CD4-positive, alpha-beta T cell treated with Interleukin-1 beta for 1 hour (primary cell): ENCODE measurements at places on chromosomes 3 and 15.

DNA sequence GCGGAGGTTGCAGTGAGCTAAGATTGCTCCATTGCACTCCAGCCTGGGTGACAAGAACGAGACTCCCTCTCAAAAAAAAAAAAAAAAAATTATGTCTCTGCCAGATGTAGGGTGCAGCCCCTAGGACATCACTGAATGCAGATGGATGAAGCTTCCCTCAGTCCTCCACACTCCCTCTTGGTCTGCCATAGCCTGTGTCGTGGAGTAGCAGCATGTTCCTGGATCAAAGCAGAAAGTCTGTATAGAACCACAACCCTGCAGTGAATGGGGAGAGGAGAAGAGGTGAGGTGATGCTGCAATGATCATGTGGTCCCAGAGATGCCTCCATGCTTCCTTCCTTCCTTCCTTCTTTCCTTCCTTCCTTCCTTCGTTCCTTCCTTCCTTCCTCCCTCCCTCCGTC is 15.3 kb upstream of the LAMB2 start:
- DNase-seq: no peak

- DNase-seq: no peak
Measured at GRCh38 chr3:110562621-110563020, 509.0 kb upstream of the NECTIN3 start.

GRCh38 chr3:2938711-2939110 is 171.5 kb downstream of the IL5RA start:
- DNase-seq: no peak

DNA sequence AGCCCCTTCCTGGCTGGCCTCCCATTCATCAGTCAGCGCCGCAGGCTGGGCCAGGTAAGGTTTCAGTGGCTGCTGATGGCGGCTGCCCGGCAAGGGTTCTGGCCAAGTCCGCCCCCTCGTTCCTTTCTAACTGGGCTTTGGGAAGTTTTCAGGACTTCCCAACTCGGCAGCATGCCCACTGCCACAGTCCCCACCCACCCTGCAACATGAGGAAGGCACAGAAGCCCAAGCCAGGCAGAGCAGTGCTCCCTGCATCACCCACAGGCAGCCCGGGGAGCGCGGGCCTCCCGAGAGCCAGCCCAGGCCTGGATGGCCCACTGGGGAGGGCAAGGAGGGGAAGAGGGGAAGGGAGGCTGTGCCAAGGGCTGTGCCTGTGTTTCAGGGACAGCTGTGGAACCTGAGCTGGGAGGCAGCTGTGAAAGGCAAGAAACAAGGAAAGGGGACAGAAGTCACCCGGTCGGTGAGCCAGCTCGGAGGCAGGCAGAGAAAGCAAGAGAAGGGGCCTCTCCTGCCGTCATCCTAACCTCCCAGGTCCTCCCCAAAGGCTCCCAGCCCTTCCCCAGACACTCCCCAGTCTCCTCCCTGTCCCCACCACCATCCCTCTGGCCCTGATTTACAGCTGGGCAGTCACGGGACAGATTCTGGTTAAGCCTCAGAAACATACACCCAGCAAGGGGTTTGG is 73.9 kb downstream of the CPN2 start:
- DNase-seq: no peak

GRCh38 chr3:99875929-99876841 is 58.5 kb downstream of the CMSS1 start:
- peak; percentile 67 for DNase-seq

GRCh38 chr3:170760174-170760526 is 109.8 kb downstream of the RPL22L1 start:
- no peak for DNase-seq

DNA sequence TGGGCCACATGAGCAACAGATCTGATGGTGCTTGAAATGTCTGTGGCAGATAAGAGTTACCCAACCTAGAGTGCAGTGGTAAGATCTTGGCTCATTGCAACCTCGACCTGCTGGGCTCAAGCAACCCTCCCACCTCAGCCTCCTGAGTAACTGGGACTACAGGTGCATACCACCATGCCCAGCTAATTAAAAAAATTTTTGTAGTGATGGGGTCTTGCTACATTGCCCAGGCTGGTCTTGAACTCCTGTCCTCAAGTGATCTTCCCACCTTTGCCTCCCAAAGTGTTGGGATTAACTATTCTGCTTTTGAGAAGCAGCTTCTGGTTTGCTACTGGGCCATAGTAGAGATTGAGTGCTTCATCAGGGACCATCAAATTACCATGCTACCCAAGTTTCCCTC is 2.9 kb upstream of the TARS3 start:
- DNase-seq: no peak

GRCh38 chr3:8730656-8731055 is 2.9 kb upstream of the CAV3 start:
- DNase-seq: no peak

- DNase-seq: no peak
Measured at GRCh38 chr15:66564136-66565041, 1.4 kb downstream of the LCTL start.

GRCh38 chr3:193981504-193981903 is 154.4 kb upstream of the HES1 start:
- no peak for DNase-seq

GRCh38 chr15:33808720-33809457 is 159.4 kb upstream of the CHRM5 start:
- DNase-seq: no peak

DNA sequence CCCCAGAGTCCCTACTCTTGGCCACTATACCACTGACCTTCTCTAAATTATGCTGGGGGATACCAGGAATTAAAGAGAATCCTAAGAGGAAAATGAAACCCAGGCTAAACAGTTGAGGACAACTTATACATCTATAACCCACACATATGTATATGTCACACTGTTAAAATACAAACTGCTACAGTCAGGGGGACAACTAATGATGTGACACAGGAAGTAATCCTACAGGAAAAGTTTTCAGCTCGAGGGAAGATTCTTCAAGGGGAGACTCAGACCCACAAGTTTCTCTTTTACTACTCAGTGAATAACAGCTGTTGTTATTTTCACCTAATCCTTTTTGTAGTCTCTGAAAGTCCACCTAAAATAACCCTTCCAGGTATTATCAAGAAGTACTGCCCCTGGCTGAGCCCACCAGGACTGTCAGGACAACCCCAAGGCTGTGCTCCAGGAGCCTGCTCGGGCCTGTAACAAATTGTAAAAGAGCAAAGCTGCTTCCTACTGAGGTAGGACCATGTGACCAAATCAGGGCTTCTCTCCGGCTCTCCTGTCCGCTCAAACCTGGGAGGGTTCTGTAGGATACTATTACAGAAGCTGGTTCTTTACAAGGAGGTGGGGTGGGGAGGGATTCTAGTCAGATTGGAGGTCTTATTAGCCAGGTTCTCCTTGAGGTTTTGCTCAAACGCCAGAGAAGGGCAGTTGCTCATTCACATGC is 91.6 kb downstream of the SRGAP3 start:
- DNase-seq: no peak

- DNase-seq: no peak
Measured at GRCh38 chr15:28952666-28953491, 67.1 kb downstream of the APBA2 start.

- no peak for DNase-seq
Measured at GRCh38 chr15:80942266-80942665, 47.4 kb downstream of the MESD start.

DNA sequence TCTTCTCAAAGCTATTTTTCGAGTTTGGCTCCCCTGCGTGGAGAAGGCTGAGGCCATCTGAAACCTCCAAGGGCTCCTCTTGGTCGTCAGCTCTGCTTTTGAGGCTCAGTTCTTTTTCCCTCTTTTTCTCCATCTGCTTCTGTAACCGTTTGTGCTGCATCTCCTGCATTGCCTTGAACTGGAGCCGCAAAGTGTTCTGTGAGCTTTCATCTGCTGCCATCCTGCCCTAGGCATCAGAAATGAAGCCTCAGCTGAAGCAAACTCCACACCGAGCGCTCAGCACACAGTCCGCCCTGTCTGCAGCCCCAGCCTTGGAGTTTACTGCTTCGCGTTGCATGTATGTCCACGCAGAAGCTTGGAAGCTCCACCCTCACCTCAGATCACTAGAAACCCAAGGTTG is 14.9 kb downstream of the CCDC13 start:
- DNase-seq: no peak

DNA sequence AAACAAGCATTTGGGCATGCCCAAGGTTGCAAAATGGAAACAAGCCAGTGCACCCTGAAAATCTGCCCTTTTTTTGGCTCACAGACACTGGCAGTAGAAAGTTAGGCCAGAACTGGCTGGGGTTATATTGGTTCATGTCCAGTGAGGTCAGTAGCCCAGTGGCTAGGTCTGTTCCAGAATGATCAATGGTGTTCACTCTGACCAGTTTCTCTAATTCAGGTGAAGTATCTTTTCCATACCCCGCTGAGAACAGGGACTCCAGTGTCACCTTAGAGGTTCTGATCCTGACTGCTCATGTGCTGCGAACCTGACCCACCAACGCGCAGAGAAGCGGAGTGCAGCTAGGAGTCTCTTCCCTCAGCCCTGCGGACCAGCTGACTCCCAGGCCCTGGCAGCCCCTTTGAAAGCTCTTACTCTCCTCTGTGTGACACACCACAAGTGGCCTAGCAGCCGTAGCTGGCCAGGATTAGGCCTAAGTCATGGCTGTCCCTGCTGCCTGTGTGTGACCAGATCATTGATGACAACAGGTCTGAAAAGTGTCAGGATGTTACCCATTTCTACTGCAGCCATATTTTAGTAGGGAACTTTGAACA is 123.5 kb downstream of the GHSR start:
- no peak for DNase-seq

DNA sequence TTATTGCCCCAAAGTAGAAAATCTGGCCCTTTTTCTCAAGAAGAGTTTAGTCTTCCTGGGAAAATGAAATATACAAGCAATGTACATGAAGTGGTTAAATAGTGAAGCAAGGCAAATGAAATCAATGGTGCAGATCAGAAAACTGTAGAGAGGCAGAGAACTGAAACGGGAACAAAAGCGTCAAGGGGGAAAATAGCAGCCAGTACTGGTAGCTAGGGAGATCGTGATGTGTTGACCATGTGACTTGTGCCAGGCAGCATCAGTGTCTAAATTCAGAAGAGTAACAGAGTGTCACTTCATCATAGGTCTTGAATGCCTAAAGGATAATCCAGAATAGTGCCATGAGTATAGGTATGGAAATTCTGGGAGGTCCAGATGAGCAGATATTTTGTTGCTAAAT is 163.1 kb downstream of the CHL1 start:
- DNase-seq: no peak

- DNase-seq: no peak
Measured at GRCh38 chr3:49399461-49399860, 12.3 kb downstream of the RHOA start.

DNA sequence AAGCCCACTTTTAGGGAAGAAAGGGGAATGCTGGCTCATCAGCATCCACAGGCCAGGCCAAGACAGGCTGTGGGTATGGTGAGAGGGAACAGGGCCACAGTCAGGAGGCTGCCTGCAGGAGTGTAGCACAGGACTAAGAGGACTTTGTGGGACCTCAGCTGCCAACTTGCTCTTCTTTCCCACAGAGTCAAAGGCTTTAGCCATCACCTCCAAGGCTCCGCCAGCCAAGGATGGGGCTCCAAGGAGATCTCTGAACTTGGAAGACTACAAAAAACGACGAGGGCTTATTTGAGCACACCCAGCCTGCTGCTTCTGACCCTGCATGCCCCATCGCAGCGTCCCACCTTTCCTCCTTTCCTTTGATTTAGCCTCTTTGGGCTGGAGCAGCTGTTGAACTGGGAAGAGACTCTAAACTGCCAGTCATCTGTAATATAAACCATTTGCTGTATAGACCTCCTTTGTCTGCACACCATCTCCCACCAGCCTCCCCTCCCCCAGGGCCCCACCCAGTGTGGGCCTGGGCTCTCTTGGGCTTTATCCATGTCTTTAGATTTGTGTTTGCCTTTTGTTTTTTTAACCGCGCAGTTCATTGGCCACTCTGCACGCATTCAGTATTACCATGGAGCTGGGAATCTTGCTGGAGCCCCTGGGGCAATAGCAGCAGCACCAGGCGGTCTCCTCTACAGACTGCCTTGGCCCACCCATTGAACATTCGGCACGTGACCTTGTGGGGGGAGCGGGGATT is 13.1 kb upstream of the ITPKA start:
- no peak for DNase-seq

GRCh38 chr3:18189282-18190050 is 235.7 kb downstream of the SATB1 start:
- no peak for DNase-seq

DNA sequence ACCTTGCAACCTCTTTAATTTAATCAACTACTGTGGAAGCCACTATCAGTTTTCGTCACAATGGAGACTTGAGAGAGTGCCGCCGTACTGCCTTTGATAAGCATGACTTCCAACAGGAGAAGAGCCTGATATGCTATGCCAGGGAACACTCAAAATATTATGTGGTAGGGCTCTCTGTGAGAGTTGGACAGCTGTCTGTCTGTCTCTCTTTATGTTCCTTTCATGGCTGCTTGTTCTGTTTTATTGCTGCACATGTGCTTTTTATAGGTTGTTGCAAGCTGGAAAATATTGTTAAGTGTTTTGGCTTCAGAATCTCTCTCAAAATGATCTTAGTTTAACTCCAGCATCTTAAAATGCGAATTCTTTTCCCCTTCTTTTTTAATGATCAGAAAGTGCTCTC is 249.4 kb upstream of the RARB start:
- DNase-seq: no peak

DNA sequence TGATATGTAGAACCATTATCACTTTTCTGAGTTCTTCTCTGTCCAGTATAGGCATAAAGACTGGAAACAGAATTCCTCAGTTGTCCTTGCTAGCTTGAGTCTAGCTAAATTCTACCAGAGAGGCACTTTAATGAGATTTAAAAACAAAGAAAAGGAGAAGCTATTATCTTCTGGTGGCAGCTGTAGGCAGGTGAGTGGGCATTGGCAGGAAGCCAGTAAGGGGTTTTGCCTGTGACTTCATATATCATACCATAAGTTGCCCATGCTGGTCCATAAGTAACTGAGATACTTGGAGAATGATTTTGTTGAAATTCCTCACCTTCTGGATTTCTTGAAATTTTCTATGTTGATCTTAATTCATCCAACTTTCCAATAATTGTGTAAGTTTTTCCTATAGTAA is 402.3 kb upstream of the TGFBR2 start:
- no peak for DNase-seq

GRCh38 chr3:30302027-30302426 is 304.4 kb upstream of the TGFBR2 start:
- DNase-seq: no peak

GRCh38 chr3:43707266-43707665 is 16.5 kb downstream of the ABHD5 start:
- no peak for DNase-seq

GRCh38 chr15:100937171-100937570 is 18.0 kb downstream of the LRRK1 start:
- DNase-seq: no peak

DNA sequence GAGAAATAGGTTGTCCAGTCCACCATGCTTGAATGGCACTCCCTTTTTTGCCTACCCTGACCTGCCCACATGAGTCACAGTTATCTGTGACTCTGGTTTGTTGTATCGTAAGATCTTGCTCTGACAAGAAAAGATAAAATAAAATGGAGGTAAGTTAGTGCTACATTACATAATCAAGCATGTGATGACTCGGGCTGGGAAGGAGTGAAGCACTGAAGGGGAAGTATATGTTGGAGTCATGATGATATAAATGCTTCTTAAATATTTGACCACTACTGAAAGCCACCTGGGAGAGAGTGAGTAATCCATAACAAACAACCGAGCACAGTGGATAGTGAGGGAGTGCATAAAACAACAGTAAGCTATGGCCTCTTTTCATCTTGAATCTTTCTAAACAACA is 124.4 kb downstream of the SHOX2 start:
- no peak for DNase-seq
